ENCODE measurements at places on chromosomes 11 and 22. TPM values are rescaled to one million over a fixed set of nuclear protein-coding genes. Genes with fewer than 3 reads are reported as not detected.

POTEH gene
- not detected for total RNA-seq

MPEG1 gene
- total RNA-seq, result not detected

GRK3 gene
- total RNA-seq, result 26.0 TPM

ST13 gene
- total RNA-seq, result 372 TPM

IRAG1 gene
- total RNA-seq, result 5.4 TPM

EWSR1 gene
- total RNA-seq, result 443 TPM

NCR3LG1 gene
- total RNA-seq, result 1.3 TPM

PNPLA3 gene
- 11.4 TPM for total RNA-seq

DNA sequence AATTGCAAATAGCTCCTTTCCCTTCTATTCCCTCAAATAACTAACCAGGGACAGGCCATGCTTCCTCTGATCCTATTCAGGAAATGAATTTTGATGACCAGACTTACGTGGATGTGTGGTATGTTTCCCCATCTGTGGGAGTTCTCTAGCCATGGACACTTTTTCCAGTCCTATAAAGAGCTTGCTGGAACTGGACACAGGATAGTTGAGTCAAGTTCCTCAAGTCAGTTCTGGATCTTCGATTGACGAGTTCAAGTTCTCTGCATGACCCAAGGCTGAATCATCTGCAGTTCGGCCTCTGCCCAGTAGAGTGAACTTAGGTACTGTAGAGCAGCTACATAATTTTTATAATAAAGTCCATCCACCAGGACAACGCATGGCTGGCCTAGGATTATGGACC is 52.7 kb upstream of the CCND1 start:
- DNase-seq, result no peak

- DNase-seq, result no peak
Measured at GRCh38 chr11:12961615-12962014, 47.5 kb upstream of the RASSF10 start.

DNA sequence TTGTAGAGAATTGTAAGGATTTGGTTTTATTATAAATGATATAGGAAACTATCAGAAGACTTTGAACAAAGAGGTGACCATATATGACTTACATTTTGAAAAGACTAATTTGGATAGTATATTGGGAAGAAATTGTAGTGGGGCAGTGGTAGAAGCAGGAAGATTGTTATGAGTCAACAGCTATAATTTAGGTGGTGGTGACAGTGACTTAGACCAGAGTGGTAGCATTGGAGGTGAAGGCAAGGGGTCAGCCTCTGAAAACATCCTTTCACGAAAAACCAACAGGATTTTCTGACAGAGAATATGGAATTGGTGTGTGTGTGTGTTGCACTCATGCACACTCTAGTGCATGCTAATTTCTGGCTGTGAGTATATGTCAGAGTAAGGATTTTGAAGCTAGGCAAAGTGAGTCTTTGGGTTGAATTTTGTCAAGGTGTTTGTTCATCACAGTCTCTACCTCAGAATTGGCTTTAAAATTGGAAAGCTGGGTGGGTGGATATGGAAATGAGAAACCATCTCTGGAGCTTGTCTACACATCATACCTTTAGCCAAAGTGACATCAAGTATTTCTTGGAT is 8.2 kb upstream of the HBE1 start:
- no peak for DNase-seq

DNA sequence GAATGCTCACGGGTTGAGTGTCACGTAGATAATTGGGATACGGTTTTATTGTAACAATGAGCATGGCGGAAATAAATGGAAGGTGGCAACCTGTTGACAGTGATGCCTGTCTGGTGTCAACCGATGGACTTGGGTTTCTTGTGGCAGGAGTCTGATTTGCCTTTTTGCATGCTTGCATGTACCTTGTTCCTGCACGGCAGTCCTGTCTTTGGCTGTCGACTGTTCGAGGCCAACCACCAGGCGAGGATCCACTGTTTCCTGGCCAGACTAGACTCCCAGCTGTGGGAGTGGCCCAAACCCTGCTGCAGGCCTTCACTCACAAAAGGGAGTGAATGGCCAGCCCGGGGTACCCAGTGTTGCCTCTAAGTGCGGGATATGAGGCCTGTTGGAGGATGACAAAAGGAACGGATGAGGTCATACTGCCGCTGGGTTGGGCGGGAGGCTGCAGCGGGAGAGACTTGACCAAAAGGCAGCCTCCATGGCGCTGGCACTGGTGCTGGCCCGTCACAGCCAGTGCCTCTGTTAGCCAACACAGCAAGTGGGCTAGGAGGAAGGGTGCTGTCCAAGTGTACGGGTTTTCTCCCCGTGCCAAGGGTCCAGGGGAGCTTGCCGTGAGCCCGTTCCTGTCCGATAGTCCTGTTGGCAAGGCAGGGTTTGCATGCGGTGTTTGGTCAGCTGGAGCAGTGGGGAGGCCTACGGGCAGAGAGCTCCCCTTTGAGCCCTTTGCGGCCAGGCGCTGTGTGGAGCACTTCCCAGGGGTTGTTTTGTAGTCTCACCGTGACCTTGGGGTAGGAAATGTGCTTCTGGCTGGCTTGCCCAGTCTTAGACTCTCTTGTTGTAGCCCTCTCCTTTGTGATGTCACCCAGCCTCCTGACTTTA is 974 bp downstream of the DGCR8 start:
- peak; percentile 22 for DNase-seq

- peak; percentile 47 for DNase-seq
Measured at GRCh38 chr22:38872831-38873248, 824 bp upstream of the CBX6 start.

GRCh38 chr11:118152552-118153471 is at the start of gene SCN4B:
Gene SCN4B, minus strand, starts transcription at chr11:118152823. Its CDS starts 150 bp downstream, at chr11:118152673.
- peak; percentile 53 for DNase-seq

DNA sequence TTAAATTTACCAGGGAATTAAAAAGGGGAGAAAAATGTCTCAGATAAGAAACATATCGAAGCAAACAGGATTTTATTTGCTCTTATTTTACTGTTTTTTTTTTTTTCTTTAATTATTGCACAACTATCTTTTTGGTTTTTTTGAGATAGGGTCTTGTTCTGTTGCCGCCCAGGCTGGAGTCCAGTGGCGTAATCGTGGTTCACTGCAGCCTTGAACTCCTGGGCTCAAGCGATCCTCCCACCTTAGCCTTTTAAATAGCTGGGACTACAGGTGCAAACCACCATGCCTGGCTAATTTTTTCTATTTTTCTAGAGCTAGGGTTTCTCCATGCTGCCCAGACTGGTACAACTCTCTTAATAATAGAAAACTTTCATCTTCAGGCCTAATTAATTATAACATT is 32.5 kb downstream of the DRG1 start:
- DNase-seq, result no peak

DNA sequence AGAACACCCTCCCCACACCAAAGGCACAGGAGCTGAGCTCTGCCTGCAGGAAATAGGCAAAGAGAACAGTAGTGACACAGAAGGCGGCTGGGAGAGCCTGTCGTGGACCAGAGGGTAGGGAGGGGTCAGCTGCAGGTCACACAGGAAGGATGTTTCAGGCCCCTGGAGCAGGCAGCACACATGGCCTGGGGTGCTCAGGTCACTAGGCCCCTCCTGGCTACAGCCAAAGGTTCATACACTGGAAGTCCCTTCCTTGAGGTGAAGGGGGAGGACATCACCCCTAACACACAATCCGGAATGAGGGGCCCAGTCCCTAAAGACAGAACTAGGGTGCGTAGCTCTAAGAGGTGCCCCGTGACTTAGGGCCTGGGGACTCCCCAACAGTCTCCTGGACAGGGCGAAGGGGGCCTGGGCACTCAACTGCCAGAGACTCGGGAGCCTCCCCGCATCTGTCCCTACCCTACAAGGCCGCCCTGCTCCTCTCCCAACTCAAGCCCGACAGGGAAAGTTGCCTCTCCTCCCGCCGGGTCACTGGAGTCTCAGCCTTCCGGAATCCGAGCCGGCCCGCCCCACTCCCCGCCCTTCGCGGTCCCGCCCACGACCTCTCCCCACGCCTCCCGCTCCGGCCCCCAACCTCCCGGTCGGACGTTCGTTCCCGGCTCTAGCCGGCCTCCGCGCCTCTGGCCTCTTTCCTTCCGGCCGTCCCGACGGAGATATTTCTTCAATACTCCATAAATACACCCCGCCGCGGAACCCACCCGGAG is at the start of gene CYB5R2:
Gene CYB5R2, minus strand, starts transcription at position 541 of the 764 bp plus-strand sequence. CDS start 675 bp downstream, outside the sequence.
- peak; percentile 37 for DNase-seq

DNA sequence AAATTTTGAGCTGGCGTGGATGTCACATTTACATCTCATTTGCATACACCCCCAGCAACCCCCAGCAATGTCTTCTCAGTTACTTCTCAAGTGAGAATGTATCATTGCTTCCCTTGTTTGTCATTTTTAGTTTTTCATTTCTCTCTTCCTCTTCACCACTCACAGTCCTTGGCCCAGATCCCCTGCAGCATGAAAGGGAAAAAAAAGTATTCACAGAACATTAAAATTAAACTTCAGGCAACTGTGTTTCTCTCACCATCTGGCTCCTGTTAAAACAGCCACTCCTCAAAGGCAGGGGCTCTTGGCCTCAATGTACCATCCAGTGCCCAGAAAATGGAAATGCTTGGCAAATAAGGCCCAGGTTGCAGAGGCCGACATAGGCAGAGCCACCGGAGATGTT is 126.8 kb downstream of the CTNND1 start:
- DNase-seq, result no peak

- no peak for DNase-seq
Measured at GRCh38 chr22:41535244-41535643, 9.0 kb downstream of the POLR3H start.

- DNase-seq, result no peak
Measured at GRCh38 chr11:121870206-121871045, 245.6 kb downstream of the BLID start.

DNA sequence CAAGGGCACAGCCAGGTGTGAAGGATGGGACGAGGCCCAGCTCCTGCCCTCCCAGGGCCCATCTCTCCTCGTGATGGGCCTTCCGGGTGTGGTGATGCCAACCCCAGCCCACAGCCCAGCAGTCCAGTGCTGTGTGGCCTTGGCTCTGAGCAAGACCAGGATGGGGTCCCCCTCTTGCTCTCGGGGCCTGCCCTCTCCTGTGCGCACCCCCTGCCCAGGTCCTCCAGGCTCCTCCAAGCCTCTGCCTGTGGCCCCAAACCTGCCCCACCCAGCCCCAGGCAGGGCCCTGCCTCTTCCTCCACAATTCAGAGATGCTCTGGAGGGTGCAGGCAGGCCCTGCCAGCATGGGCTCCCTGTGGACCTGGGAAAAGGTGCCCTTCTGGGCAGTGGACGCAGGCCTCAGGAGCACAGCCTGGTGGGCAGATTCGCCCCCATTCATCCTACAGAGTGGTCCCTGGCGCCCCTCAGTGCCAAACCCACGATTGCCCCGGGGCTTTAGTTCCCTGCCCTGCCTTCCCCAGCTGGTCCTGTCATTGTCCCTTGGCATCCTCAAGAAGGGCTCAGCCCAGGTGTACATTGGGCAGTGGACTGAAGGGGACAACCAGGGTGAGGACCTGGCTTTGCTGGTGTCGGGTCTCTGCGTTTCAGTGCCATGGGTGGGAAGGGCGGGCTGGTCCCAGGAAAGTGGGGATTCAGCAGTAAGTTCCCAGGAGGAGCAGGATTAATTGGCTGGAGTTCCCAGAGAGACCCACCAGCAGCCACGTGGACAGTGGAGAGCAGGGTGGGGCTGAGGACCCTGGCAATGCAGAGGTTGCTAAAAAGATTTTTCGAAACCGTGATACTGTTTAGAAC is 19.8 kb downstream of the EIF1AD start:
- no peak for DNase-seq

GRCh38 chr11:32081129-32081641 is 9.7 kb upstream of the RCN1 start:
- no peak for DNase-seq
